ENCODE measurements at places on chromosomes 1 and 21.

DNA sequence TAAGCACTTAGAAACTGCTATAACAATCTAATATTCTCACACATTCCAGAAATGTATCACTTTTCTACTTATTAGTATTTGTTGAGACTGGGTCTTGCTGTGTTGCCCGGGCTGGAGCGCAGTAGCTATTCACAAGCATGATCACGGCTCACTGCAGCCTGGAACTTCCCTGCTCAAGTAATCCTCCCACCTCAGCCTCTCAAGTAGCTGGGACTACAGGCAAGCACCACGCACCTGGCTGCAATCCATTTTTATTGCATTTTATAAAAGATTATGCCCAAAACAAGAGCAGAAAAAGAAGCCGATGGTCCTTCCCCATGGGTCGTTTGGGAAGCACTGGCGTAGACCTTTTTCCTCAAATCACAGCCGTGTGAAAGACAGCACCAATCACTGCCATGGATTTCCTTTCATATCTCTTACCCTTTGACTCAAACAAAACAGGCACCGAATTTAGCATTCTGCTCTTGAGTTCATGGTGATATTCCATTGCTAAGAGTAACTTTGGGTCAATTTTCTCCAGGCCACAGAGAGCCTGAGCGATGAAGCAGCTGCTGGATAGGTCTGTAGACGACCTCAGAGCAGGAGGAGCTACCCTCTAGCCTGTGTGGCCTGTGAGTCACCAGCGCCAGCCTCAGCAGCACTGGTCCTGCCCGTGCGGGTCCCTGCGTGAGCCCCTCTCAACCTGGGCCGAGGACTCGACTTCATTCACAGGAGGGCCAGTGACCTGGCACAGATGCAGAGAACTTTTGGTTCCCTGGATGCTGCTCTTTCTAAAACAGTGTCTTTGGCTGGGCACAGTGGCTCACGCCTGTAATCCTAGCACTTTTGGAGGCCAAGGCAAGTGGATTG is 80.8 kb downstream of the PIK3CD start:
- no peak for DNase-seq

DNA sequence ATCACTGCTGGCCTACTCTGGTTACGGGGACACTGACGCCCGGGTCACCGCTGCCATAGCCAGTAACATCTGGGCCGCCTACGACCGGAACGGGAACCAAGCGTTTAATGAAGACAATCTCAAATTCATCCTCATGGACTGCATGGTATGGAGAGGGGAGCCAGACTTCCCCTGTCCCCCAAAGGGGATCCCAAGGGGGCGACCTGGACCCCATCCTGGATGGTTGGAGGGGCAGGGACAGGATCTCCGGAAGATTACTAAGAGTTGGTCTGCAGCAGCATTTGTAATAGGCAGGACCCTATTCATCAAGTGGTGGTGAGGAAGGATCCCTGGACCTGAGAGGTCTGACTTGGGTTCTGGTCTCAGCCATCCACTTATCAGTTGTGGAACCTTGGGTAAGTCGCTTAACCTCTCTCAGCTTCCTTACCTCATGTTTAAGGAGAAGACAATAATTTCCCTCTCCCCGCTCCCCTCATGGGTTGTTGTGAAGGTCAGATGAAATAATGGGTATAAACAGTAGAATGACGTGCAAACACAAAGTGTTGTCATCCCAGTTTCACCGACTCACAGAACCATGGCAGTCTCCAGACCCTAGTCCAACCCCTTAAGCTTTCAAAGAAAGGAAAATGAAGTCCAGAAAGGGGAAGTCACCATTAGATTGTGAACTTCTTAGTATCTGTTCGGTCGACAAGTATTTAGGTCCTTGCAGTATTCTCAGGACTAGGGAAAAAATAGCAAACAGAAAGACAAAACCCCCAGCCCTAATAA is 883 bp downstream of the LAMTOR2 start:
- DNase-seq = no peak

- DNase-seq = no peak
Observed at GRCh38 chr21:18252256-18252655, 7.6 kb downstream of the CHODL start.

- DNase-seq = peak; percentile 98
Observed at GRCh38 chr1:115330480-115331013, 7.5 kb downstream of the NGF start.
